ENCODE measurements at places on chromosomes 3 and 15.

GRCh38 chr15:62469874-62470688, 305.0 kb upstream of the C2CD4B start:
- no peak for DNase-seq

- DNase-seq, result no peak
Observed at GRCh38 chr15:74252291-74252690, 16.2 kb downstream of the CCDC33 start.

- no peak for DNase-seq
Observed at GRCh38 chr3:195003006-195003892, 267.7 kb downstream of the XXYLT1 start.

- no peak for DNase-seq
Observed at GRCh38 chr15:84023636-84024035, 211.9 kb upstream of the GOLGA6L4 start.

DNA sequence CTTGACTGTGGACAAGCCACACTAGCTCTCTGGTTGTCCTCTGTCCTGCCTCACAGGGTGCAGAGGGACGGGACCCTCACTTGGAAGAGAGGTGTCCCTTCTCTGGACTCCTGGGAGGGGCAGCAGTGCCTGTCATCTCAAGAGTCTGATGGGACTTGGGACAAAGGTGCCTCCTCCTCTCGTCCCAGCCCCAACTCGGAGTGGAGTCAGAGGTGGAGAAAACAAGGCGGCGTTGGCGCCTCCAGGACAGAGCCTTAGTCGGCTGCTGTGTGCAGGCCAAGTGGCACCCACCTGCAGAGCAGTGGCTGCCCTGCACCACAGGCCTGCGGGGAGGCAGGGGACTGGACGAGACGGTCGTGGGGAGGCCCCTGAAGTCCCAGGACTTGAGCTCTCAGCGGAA, 9.4 kb upstream of the SEC13 start:
- no peak for DNase-seq

- DNase-seq, result no peak
Observed at GRCh38 chr3:141804778-141805639, 41.8 kb downstream of the GRK7 start.

- peak; percentile 74 for DNase-seq
Observed at GRCh38 chr3:127673191-127674100, 694 bp downstream of the ABTB1 start.

DNA sequence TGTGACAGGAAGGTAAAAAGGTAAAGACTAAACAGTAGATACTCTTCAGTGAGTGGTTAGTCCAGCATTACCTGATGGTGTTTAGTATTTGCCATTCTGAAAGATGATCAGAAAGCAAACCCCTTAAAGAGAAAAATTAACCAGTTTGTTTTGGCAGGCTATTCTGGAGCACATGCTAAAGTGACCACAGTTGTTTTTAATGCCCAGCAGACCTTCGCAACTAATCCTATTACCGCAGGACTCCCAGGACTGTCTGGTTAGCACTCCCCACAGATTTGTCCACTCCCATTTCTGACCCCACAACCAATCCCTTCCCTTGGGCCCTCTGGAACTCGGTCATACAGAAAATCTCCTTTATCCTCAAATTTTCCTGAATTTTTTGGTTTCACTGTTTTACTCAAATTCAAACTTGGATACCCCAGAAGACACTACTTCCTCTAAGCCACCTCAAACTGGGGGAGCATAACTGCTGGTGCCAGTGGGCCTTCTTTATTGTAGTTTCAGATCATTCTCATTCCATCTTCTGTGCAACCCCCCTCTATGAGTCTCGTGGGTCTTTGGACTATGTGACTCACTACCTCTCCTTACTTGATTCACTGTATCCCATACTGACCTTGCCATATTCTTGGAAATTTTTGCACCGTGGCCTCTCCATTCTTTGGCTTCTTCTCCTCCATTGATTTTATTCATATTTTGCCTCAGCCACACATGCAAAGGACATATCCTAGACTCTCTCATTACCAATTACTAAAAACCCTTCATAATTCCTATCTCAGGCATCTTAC, 104.4 kb downstream of the RBMS3 start:
- DNase-seq, result no peak

DNA sequence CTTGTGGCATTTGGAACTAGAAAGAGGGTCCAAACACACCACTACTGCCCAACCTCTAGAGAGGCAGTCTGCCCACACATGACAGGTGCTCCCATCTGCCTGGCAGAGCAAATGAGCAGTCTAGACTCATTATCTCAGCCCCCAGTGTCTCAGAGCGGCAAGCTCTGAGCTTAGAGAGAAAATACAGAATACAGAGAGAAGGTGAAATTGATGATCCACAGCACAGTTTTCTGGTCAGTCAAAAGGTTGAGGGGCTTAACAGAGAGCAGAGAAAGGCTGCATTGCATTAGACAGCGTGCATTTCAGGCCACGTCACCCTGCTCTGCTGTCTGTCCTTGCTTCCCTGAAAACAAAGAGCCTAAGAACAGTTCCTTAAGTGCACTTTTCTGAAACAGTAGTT, 135.1 kb downstream of the KCNMB2 start:
- no peak for DNase-seq

GRCh38 chr3:97954228-97954827, 17.9 kb downstream of the RIOX2 start:
- no peak for DNase-seq

DNA sequence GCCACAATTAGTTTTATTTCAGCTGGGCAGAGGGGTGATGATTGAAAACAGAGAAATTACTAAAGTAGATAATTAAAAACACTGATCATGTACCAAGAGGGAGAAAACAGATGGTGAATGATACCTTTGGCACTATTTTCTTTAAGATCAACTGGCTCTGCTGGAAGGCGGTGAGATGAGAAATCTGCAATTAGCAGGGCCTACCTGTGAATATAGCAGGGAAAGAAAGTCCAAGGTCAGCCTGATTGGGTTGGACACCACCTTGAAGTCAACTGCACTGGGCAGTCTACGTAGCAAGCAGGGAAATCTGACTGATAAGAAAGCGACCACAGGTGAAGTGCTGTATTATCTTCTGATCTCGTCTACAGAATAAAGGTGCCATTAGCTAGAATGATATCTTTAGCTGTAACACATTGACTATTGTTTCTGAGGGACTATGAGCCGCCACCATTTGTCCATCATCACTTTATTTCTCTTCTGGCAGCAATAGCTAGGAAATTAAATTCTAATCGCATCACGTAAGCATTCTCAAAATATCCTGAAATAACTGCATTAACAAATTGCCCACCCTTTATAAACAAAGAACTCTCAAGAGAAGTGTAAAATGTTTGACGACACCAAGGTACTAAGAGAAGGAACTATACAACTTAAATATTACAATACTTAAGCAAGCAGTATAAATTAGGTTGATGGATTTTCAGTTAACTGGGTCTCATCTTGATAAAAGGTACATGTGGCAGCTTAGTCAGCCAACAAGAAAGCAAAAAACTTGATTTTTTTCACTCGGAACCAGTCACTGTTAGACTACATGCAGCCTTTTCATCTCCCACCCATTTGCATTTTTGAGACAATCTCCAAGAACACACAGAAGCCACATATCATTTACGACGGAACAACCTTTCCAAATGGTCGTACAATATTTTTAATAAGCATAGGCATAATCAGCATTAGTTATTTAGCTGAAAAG, 1.3 kb downstream of the NEDD4 start:
- no peak for DNase-seq

- no peak for DNase-seq
Observed at GRCh38 chr15:39497759-39498565, 82.9 kb upstream of the THBS1 start.

- DNase-seq, result no peak
Observed at GRCh38 chr3:113753376-113753985, 6.6 kb downstream of the ATP6V1A start.

GRCh38 chr3:184156522-184156955, 1.4 kb downstream of the DVL3 start:
- DNase-seq, result no peak

DNA sequence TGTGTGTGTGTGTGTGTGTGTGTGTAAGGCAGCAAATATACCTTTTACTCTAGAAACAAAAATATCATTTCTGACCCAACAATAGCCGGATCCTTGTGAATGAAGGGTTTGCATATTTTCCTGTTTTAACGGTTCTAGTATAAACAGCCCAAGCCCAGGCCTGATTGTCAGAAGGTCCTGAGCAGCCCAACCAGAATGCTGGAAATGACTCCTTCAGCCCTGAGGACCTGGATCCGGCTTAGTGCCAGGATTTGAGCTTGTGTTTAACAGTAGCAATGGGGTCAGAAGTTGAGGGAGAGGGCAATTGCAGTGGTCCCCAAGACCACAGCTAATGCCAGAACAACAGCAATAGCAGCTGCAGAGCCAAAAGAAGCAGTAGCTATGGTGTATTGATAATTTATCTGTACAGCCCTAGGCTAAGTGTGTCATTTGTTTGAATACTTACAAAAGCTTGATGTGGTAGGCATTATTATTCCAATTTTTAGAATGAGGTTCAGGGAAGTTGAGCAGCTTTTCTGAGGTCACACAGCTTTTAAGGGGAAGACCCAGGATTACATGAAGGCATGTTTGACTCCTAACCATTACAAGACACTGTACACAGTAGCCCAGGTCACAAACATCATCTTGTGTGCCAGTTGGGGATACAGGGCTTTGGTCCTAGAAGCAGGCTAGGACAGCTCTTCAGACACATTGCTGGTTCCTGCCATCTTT, 12.8 kb downstream of the FOXL2 start:
- no peak for DNase-seq

DNA sequence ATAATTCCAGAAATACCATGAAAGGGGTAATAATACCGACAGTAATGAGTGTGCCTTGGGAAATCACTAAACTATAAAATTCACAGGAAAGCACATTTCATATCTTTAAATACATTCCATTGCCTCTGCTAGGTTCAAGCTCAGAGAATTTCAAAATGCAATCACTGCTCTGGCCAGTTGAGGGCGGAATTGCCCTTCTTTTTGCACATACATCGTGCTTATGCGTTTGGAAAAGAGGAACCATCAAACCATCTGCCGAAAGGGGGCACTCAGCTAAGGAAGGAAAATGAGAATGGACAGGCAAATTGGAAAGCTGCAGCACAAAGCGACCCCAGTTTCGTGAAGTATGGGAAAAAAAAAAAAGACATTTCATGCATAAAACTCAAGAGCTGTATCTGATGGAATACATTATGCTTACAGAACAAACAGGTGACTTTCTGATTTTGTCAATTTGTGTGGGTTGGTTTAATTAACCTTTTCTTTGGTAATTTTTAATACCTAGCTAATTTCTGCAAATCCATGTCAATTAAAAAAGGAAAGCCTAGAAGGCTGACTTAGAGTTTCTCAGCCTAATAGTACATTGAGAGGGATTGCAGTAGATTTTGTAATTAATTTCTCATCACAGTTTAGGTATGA, 61.4 kb downstream of the TUSC7 start:
- DNase-seq, result peak; percentile 63

DNA sequence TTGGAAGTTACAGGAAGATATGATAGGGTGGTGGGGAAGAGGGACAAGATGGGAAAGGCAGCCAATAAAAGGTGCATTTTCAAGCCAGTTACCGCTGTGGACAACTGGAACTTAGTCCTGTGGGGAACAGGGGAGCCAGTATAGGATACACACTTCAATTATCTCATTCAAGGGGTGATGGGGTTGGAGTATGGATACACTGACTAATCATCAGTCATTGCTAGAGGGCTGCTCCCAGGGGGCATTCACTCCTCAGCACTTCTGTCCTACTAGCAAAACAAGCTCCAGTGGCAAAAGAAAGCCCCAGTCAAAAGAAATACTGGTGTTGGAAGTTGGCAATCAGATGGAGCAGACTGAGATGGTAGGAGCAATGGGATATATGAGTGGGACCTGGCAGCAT, 183.4 kb upstream of the GADL1 start:
- no peak for DNase-seq

GRCh38 chr15:20357481-20358065, 184.0 kb downstream of the GOLGA6L6 start:
- DNase-seq, result no peak

- peak; percentile 89 for DNase-seq
Observed at GRCh38 chr15:72231833-72232478, 966 bp upstream of the PKM start.

DNA sequence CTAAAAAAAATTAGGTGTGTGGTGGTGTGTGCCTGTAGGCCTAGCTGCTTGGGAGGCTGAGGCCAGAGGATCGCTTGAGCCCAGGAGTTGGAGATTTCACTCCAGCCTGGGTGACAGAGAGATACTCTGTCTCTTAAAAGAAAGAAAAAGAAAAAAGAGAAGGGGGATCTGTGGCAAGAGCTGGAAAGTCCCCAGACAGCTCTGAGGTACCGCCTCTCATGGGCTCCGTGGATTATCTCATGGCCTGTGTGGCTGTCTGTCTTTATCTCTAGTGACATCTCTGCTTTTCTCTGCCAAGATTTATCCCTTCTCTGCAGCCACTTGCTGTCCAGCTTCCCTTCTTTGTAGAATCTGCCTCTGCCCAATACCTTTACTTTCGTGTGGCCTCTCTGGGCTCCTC, 5.7 kb downstream of the EXOSC7 start:
- DNase-seq, result no peak

DNA sequence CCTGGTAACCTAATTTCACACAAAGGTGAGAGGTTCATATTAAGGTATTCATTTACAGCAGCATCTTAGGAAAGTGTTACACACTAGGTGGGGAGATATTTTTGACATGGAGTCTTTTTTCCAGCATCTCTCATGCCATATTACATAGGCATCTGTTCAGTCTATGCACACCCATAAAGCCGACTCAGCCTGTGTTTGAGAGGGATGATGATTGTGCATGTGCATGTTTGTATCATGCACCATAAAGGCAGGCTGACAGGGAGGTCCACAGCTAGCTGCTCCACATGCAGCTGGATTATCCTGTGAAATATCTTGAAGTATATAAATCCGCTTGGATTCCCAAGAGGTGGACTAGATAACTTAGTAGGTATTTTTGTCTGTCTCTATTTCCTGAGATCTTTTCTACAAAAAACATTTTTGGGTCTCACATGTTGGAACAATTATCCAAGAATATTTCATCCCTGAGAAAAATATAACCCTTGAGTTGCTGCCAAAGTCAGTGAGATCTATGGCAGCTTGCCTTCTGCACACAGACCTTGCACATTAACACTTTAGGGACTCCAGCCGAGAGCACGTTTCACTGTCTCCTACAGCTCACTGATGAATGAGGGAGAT, 288.4 kb upstream of the DPH6 start:
- no peak for DNase-seq

DNA sequence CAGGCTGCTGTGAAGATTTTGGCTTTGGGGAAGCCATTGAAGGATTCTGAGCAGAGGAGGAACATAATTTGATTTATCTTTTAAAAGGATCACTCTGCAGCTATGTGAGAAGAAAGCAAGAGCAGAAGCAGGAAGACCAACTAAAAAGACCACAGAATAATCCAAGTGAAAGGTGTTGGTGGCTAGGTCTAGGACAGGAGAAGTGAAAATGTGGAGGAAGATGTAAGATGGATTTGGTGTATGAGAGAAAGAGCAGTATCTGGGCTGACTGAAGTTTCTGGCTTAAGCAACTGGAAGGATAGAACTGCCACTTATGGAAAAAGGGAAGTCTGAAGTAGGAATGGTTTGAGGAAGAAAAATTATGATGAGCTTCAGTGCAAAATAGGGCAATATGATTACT, 62.0 kb downstream of the SFMBT1 start:
- DNase-seq, result no peak

GRCh38 chr15:68635141-68635540, 56.3 kb downstream of the CORO2B start:
- DNase-seq, result no peak

Data from LoVo (cell line).